Renal cortex interstitium (tissue), 15 donors: ENCODE measurements at places on chromosomes 16 and 17. TPM values are rescaled to one million over a fixed set of nuclear protein-coding genes. Genes with fewer than 3 reads are reported as not detected.

- DNase-seq, result no peak
Measured at GRCh38 chr17:57517273-57517631, 227.8 kb downstream of the CCDC182 start.

DNA sequence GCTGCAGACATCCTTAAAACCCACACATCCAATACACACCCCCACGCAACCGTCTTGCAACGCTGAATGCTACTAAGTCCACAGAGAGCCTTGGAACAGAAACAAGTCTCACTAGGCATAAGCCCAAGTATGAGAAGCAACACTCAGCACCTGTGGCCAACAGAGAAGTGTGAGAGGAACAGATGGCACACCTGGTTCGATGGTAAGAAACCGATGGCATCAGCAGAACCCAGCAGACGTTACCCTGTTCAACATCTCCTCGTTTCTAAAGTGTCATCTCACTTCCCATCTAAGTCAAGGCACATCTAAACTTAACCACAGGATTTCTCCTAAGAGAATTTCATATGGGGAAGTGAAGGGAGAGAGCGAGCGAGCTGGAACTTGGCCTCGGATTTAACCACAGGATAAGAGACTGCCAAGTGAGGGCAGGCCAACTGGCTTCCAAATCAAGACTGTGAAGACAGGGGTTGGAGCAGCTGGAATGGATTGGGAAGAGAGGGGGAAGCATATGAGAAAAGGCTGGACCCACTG is 41.0 kb downstream of the NXPH3 start:
- DNase-seq, result no peak

DNA sequence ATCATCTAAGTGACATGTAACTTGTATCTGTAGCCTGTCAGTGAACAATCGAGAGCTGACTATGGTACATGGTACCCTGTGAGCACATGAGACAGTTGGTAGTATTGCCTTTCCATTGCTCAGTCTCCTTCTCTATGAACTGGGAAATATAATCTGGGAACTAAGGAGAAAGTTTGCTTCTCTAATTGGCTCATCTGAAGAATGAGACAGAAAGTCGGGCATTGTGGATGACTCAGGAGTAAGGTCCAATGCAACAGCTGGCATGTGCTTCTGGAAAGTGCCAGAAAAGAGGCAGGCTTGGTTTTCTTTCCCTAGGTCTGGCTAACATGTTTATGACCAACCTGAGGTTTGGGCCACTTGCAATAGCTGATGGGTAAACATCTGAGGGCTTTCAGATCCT is 51.9 kb downstream of the ZZEF1 start:
- DNase-seq, result no peak

The FOXN1 gene
- 0.49 TPM for polyA plus RNA-seq

- DNase-seq, result no peak
Measured at GRCh38 chr16:30354423-30355143, 525 bp downstream of the CD2BP2 start.

GRCh38 chr16:80027007-80027965 is 426.7 kb upstream of the MAF start:
- DNase-seq, result peak; percentile 12

DNA sequence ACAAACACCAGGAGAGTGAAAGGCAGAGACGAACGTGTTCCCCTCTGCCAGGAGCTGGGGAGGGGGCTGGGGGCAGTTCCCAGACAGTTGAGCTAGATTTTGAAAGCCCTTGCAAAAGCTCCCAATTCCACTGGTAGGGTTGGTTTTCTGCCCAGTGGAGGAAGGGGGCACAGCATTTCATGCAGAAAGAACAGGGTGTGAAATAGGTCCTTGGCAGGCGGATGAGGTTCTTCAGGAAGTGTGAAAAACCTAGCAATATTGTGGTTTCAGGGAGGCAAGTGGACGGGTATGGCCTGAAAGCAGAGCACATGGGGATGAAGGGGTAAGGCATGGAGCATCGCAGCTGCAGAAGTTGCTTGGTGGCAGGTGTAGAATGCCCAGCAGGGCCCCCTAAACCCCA is 248.3 kb downstream of the KATNIP start:
- no peak for DNase-seq

DNA sequence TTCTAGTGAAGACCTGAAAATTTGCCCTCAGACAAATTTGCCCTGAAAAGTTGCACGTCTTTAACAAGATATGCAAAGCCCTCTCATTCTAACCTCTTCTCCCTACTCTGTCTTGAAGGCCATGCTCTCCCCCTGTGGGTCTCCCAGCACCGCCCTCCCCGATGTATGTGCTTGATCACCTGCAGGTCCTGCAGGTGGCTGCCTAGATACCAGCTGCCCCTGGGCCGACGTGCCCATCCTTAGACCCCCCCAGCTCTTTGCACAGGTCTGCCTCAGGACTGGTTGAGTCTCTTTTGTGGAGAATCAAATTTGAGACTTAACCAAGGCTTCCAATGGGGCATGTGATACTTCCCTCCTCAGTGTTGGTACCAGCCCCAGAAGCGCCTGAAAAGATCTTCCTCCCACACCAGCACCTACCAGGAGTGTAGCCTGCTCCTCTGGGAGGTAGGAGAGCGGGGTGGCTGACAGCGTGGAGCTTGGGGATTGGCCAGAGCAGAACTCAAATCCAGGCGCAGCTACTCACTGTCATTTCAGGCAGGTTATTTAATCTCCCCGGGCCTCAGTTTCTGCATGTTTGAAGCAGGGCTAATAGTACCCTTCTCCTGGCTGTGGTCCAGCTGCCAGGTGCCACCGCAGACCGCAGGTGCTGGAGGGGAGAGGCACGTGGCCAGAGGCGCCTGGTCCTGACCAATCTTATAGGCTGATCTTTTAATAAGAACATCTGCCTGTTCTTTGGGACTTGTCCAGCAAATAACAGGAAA is 4.5 kb upstream of the MRPL38 start:
- DNase-seq, result no peak

The HOXB3 gene
- polyA plus RNA-seq, result 153 TPM

The CCL2 gene
- polyA plus RNA-seq, result 16.4 TPM

The HOXB4 gene
- 12.3 TPM for polyA plus RNA-seq

The KRT27 gene
- not detected for polyA plus RNA-seq

DNA sequence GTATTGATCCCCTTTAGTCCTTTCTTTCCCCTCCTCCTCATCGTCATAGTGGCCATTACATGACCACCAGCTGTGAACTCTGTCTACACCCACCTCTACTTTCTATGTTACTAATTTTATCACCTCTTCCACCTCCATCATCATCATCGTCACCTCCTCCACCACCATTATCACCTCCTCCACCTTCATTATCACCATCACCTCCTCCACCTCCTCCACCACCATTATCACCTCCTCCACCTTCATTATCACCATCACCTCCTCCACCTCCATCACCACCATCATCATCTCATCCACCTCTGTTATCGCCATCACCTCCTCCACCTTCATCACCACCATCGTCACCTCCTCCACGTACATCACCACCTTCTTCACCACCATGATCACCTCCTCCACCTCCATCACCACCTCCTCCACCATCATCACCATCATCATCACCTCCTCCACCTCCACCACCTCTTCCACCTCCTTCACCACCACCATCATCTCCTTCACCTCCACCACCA is 25.8 kb downstream of the ADGRG5 start:
- DNase-seq, result no peak

DNA sequence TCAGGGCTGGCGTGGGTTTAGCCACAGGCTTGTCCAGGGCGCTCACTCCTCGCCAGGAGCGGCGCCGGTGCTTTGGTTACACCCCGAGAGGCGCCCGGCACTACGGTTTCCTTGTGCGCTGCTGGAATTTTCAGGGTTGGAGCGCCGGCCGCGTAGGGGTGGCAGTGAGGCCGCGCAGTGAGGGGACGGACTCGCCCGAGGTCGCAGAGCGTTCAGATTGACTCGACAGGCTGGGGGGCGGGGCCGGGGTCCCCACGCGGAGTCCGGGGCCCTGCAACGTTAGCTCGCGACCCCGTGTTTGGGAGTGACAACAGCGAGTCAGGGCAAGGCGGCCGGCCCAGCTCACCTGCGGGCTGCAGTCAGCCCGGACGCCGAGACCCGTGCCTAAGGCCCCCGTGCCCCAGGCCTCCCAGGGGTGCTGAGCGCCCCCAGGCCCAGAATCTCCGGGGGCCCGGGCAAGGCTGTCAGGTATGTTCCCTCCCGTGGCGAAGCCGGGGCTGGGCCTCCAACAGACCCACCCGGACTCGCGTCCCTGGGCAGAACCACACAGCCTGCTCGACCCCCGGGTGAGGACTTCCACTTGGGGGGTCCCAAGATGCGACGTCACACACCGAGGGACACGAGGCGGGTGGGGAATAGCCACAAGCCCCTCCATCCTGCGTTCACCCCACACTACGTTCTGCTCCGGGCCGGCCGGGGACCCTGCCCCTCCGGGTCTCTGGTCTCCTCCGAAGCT is 1.3 kb upstream of the ACTG1 start:
- no peak for DNase-seq

The TBC1D16 gene
- polyA plus RNA-seq, result 33.9 TPM

- DNase-seq, result no peak
Measured at GRCh38 chr16:26240807-26241206, 549.0 kb downstream of the HS3ST4 start.

The PLCG2 gene
- polyA plus RNA-seq, result 70.6 TPM

- no peak for DNase-seq
Measured at GRCh38 chr16:79394206-79394605, 206.3 kb downstream of the MAF start.

- DNase-seq, result no peak
Measured at GRCh38 chr17:37701496-37701898, 43.4 kb downstream of the HNF1B start.

The CCDC78 gene
- polyA plus RNA-seq, result 1.5 TPM

- DNase-seq, result no peak
Measured at GRCh38 chr16:65769776-65770438, 596.6 kb upstream of the CDH5 start.

DNA sequence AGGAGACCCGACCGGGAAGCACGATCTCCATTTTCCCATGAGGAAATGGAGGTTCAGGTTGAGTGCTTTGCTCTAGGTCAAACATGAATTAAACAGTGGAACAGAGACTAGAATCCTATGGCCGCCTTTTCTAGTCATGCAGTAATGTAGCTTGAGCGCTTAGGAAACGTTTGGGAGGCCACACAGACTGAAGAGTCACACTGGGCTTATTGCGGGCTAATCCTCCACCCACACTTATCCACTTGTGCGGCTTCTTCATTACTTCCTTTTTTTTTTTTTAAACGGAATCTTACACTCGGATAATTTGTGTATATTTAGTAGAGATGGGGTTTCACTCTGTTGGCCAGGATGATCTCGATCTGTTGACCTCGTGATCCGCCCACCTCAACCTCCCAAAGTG is 26.0 kb downstream of the CACNG3 start:
- no peak for DNase-seq

- DNase-seq, result no peak
Measured at GRCh38 chr17:2077040-2077439, 22.1 kb downstream of the HIC1 start.

- peak; percentile 73 for DNase-seq
Measured at GRCh38 chr17:28335959-28336871, 654 bp downstream of the TNFAIP1 start.
